ENCODE measurements at places on chromosomes 16 and 17. TPM values are rescaled to one million over a fixed set of nuclear protein-coding genes. Genes with fewer than 3 reads are reported as not detected.

DNA sequence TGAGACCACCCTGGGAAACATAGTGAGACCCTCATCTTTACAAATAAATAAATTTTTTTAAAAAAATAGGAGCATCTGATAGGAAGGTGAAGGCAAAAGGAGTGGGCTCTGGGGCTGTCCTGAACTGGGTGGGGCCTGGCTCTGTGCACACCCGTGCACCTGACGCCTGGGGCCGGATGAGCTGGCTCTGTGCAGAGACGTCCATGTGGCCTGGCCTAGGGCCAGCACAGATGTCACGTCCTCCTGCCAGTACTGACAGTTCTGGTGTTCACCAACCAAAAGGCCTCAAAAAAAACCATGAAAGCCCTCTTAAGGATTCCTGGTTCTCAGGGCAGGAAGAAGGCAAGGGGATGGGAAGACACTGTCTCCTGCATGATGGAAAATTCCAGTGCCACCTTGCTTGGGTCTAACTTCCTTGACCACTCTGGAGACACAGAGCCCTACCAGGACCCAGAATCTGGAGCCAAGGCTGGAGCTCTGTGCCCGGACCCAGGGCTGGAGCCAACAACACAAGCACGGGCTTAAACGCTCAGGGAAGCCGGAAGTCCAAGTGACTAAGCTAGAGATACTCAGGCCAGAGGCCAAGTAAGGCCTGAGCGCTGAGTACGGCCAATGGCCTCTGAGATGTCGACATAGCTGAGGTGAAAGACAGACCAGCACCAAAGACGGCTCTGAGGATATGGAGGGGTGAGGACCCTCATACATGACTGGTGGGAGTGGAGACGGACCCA, 32.9 kb downstream of the COPRS start:
- DNase-seq = no peak
- H3K27me3 ChIP-seq = no peaks in the 10 kb centered on the region
- H3K4me3 ChIP-seq = no peak overlapping the region
- no peaks in the 10 kb centered on the region for H3K4me1 ChIP-seq
- H3K36me3 ChIP-seq = no peaks in the 10 kb centered on the region

Gene RDM1
- total RNA-seq = not detected

GRCh38 chr16:4345836-4346781, 5.0 kb downstream of the PAM16 start:
- no peak for DNase-seq
- no peaks in the 10 kb centered on the region for H3K36me3 ChIP-seq
- no peak overlapping the region for H3K27ac ChIP-seq
- peaks cover 18% of the 10 kb centered on the region for H3K4me1 ChIP-seq
- no peaks in the 10 kb centered on the region for H3K27me3 ChIP-seq

DNA sequence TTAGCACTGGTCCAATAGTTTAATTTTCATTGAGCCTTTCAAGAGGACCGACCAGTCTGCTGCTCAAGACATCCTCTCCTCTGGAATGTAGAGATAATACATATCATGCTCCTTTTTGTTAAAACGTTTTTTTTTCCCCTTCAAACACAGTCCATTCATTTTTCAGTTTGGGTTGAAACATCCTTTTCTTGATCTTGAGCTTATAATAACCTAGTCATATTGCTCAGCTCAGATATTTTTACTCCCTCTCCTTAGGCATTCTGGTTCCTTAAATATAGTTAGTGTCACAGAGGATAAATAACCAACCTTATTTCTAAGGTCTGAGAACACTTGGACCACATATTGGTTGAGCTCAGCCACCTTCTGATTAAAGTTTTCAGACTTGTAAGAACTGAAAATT, 12.8 kb downstream of the ANKRD40CL start:
- no peak overlapping the region for H3K27ac ChIP-seq
- no peaks in the 10 kb centered on the region for H3K36me3 ChIP-seq
- no peaks in the 10 kb centered on the region for H3K27me3 ChIP-seq
- DNase-seq = no peak
- no peak overlapping the region for H3K4me3 ChIP-seq
- H3K4me1 ChIP-seq = no peaks in the 10 kb centered on the region

Gene PABPN1L
- not detected for total RNA-seq

Gene LRRC75A
- 1.0 TPM for total RNA-seq

DNA sequence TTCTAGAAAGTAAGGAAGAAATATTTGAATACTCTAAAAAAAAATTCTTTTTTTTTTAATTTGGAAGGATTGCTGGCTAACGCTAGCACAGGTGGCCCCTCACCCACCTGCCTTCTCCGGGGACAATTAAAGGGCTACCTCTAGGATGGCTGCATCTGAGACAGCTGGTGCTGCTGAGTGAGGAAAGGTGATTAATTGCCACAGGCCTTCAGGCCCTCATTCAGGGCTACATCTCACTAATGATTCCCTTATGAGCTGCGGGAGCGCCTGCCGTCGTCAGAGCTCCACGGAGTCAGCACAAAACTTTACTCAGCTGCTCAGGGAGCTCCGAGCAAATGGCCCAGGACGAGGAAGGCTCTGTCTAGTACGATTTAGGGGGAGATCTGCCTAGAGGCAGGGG, 27.0 kb upstream of the AKTIP start:
- H3K27ac ChIP-seq = no peak overlapping the region
- H3K27me3 ChIP-seq = no peaks in the 10 kb centered on the region
- H3K4me1 ChIP-seq = no peaks in the 10 kb centered on the region
